ENCODE measurements at places on chromosomes 1 and 21.

GRCh38 chr1:115980998-115981993 is 5.0 kb downstream of the SLC22A15 start:
- peak; percentile 56 for DNase-seq

DNA sequence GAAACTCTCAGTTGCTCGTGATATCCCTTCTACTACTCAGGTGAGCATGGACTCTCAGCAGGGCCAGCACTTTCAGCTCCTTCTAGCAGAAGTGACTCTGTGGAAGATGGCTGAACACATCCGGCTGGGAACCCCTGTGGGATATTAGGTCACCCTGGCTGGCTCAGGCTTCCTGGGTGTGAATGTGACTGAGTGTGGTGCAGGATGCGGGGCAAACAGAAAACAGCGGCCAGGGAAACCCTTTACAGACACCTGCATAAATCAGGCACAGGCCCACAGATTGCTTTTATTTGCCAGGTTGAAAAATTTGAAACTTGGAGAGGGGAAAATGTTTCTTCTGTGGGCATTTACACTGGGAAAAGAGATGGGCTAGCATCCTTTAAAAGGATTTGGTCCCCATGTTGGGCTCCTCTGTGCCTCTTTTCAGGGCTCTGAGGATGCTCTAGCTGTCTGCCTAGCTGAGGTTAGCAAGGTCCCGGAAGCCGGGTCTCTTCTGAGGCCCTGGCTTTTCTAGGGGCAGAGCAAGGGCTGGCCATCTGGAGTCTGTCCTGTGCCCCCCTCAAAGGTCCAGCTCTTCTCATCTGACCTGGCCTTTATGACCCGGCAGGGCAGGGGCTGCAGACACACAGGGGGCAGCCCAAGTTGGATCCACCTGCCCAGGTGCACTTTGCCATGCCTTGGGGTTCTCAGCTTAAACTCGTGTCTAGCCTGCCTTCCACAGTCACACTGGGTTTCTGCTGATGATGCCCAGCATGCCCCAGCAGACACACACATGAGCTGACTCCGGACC is 243.0 kb downstream of the SIPA1L2 start:
- no peak for DNase-seq

DNA sequence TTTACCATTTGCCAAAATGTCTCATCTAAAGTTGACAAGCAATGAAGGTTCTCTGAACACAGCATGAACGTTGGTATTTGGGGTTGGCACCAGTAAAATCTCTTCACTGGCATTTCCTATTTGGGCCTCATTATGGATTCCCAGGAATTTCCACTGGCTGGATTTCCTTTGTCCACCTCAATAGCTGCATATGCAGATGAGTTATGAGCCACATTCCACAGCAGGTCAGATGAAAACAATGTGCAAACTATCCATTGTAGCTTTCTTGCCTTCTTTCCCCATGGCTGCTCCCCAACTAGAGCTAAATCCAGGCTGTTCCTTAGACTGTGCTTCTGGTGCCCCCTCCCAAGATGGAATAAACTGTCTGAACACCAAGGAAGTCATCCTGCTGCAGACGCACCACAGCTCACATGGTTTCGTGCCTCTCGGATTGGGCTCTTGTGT is 168.1 kb upstream of the FGGY start:
- DNase-seq = peak; percentile 28

- DNase-seq = no peak
Observed at GRCh38 chr1:89871768-89872473, 51.1 kb downstream of the LRRC8D start.

DNA sequence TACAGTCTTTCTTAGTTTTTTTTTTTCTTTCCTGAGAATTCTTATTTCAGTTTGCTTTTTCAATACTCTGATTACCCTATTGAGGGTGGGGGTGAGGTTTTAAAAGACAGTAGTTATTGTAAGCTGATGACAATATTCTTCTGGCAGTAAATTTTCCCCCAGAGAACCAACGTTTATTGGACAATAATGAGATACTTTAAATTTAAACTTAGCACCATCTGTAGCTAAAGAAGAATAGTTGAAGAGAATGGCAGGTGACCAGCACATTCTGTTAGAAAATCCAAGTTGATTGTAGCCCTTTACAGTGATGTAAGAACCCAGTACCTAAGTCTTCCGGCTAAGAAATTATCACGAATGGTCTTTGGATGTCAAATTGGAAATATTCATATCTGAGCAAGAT is 364.6 kb upstream of the LYPLAL1 start:
- DNase-seq = no peak

DNA sequence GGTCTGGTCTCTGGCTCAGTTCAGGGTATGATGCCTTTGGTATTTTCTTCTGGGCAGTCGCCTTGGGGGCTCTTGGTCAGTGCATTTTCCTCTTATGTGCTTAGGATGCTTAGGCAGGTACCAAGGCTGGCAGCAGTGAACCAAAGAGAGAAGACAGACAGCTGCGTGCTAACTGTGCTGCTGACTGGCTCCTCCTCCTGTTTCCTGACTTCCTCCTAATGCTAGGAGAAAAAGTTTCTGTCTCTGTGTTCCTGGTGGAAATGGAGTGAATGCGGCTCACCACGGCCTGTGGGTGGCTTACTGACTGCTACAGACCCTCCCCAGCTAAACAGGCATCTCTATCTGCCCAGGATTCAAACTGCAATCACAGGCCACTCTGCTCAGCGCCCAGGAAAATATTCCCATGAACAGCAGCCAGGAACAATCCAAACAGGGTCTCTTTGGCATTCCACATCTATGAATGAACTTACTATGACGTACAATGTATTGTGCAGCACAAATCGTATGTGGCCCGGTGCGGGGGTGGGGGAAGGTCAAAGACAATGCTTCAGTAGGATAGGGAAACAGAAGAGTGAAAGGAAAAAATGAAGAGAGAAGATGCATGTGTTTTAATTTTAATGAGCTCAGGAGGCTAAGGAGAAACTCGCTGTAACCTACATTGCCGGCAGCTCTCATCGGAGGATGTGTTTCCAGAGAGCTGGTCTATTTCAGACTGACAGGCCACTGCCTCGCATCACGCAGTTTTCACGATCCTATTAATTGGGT is 2.8 kb downstream of the ABCG1 start:
- DNase-seq = no peak

GRCh38 chr1:18871401-18872070 is 12.1 kb upstream of the TAS1R2 start:
- DNase-seq = no peak

DNA sequence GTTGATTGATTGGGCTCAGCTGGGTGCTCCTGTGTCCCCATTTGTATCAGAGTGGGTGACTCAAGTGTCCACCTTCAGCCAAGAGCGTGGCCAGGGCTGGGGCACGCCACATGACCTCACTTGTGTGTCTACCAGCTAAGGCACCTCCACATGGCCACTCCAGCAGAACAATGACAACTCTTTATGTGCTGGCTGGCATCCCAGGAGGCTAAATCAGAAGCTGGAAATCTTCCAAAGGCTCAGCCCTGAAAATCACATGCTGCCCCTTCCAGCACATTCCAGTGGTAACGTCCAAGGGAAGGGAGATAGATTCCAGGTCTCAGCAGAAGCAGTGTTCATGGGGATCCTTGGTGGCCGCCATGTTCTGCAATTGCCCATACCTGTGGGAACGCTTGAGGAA is 585.5 kb downstream of the AJAP1 start:
- DNase-seq = no peak

GRCh38 chr1:10509809-10510509 is 35.2 kb downstream of the PEX14 start:
- DNase-seq = no peak

DNA sequence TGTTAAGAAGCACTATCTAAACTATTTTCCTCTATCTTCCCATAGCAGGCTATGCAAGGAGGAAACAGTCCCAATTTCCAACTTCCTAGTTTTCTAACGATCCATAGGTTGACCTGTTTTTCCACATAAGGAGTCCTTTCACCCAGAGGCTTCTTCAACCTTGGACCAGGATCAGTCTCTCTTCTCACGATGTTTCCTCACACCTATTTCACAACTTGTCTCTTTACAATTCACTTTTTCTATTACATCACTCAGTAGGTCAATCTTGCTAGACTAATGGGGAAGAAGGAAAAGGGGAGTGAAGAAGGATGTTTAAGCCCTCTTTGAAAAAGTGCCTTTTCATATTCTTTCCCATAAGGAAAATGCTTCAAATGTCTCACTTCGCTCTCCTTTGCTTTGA is 15.9 kb downstream of the PALMD start:
- DNase-seq = no peak

- peak; percentile 50 for DNase-seq
Observed at GRCh38 chr1:9539829-9540550, 725 bp downstream of the SLC25A33 start.

DNA sequence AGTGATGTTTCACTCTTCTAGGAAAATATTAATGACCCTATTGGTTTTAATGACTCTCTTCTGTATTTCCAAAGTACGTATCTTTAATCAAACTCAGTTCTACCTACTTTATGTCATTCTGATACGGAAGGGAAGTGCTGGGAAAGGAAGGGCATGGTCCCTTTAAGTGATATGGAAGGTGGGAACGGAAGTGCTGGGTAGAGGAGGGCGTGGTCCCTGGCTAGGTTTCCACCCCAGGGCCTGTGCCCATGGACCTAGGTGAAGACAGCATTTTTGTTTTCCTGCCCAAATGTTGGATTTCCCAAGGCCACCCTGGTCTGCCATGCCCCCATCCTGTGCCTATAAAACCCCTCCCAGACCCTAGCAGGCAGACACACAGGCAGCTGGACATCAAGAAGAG is 24.0 kb downstream of the RGS4 start:
- DNase-seq = no peak

- no peak for DNase-seq
Observed at GRCh38 chr1:41243079-41243385, 926 bp upstream of the SCMH1 start.

- DNase-seq = no peak
Observed at GRCh38 chr1:20280906-20281305, 9.8 kb upstream of the VWA5B1 start.

DNA sequence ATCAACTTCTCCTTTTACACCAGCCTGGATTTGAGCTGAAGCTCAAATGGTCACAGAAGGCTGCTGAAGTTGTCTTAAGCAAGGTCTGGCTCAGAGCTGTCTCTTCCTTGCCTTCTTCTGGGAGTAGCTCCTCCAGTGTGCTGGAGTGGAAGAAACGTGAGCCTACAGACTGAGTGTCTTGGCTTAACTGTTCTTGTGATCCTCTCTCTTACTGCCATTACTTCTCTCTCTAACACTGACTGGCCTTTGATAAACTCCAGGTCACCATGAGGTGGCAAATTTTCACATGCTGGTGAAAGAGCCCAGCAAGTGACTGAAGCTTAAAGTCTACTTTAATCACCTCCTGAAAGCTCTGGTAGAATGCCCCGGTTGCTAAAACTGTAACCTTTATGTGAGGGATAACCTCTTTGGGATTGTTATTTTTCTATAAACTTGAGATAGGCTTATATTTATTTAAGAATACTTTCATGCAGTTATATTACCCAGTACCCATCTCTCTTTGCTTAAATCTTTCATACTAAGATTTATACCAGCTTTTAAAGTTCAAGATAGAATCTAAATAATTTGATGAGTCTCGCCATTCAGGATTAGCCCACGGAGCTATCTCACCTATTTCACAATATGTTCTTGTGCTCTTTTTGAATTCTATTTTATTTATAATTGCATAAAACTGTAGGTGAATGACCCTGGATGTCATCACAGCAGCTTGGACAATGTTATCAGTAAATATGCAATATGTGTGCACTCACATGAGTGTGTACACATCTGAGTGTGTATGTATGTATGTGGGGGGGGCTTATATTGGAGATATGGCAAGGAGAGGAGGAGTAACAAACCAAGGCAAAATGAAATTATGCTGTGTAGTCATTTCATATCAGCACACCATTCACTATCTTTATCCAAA is 924.0 kb downstream of the LTN1 start:
- no peak for DNase-seq

- DNase-seq = no peak
Observed at GRCh38 chr1:844472-845026, 79.2 kb upstream of the SAMD11 start.
